ENCODE measurements at places on chromosomes 11 and 22.

DNA sequence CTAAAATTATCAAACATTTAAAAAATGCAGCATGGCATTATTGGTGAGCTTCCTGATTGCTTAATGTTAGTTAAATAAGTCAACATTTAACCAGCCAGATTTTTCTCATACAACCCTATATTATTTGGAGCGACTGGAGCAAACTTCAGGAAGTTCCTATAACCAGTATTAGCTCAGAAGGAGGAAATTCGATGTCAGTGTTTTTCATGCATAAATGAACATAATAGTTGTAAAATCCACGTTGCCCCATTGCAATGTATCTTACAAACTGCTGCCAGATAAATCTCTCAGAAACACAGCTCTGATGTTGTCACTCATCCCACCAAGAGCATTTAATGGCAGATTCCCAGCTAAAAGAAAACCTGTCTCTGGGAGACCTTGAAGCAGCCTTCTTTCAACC, 278.5 kb downstream of the CASP12 start:
- no peak for DNase-seq

- DNase-seq, result no peak
These were observed 27.9 kb downstream of the SERPINH1 start for GRCh38 chr11:75589933-75590332.

DNA sequence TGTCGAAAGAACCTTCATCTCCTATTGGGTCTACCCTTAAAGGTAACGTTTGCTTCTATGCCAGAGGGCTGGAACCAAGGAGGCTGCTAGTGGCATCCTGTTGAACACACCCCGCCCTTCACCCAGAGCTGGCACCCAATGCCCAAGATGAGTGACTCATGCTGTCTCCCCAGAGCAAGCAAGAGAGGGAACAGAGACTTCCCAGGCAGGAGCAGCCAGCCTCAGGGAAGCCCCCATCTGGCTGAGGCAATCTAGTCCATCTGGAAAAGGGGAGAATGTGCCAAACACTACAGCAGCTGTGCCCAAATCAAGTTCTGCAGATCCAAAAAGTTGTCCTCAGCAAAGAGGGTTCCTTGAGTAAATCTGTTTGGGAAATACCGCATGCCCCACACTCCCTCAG, 91.9 kb upstream of the TP53I11 start:
- no peak for DNase-seq

GRCh38 chr22:46798366-46799350, 36.2 kb downstream of the TBC1D22A start:
- DNase-seq, result peak; percentile 15

GRCh38 chr22:37240941-37241320, 3.1 kb downstream of the RAC2 start:
- no peak for DNase-seq

DNA sequence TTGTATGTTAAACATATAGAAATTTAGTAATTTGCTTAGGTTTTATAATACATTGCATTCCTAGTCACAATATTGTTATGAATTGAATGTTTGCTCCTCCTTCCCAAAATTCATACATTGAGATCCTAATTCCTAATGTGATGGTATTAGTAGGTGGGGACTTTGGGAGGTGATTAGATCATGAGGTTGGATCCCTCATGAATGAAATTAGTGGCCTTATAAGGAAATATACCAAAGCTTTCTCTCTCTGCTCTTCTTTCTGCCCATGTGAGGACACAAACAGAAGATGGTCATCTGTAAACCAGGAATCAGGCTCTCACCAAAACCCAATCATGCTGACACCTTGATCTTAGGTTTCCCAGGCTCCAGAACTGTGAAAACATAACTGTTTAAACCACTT, 41.3 kb upstream of the POU2AF2 start:
- DNase-seq, result no peak

DNA sequence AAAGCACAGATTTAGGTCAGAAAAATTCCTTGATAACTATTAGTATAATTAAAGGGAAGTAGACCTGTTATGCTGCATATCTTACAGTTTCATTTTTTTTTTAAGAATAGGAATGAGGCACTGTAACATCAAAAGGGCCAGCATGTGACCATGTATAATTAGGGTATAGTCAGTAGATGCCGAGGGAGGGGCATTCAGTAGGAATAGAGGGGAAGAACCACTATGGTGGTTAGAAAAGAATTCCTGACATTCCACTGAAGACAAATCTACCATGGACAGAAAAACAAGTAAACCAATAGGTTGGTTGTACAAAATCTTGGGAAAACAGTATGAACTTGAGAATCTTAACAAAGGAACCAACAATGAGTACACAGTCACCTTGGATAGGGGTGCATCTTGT, 78.4 kb upstream of the CCDC179 start:
- no peak for DNase-seq
